ENCODE measurements at places on chromosomes 16 and 17. TPM values are rescaled to one million over a fixed set of nuclear protein-coding genes. Genes with fewer than 3 reads are reported as not detected.

TNFRSF17 gene
- not detected for total RNA-seq

- DNase-seq = no peak
Measured at GRCh38 chr17:14169287-14169686, 67.4 kb downstream of the CDRT15 start.

DNA sequence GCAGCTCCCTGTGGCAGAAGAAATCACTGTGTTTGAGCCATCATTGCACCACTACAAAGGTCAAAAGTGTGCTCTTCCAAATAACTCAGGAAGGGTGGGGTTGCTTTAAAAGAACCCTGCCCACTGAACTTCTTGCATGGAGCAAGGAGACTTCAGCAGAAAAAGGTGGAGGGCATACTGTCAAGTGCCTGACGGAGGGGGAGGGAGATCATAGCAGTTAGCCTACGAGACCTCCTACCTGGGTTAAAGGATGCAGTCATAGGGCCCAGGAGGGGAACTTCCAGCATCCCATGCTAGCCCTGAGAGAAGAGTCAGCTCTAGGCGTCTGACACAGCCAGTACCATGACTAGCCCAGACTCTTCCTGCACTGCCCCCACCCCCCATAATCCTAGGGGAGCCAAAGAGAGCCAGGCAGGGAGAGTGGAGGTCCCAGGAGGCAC is 45.3 kb upstream of the MSI2 start:
- DNase-seq = no peak

DNA sequence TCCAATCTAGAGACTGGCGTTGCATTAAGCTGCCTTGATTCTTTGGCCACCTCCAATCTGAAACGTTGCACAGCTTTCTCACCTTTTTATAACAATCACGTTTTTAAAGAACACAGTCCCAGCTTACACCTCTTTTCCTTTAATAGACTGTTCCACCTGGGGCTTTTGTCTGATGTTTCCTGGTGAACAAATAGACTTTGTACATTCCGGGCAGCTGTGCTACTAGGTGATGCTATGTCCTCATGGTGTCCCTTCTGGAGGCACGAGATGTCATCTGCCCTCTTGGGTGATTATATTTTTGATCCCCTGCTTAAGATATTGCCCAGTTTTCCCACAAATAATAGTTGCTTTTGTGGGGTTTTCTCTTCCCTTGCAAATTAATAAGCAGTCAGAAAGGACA is 225.5 kb downstream of the SOX9 start:
- DNase-seq = no peak

MYH13 gene
- total RNA-seq = not detected

DNA sequence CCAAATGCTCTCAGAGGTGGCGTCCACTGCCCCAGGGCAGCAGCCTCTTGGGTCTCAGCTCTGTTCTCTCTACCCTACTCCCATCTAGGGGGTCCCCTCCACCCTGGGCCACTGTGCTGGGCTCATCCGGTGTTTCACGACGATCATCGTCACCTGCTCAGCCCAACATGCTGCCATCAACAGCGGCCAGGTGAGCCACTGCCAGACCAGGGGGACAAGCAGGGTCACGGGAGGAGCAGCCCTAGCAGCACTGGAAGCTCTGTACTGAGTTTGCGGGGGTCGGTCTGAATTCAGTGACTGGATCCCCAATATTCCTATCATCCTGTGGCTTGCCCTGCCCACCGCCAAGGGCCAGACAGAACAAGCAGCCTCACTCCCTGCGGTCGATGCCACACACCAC is 16.0 kb downstream of the ALOX12B start:
- DNase-seq = no peak

DNA sequence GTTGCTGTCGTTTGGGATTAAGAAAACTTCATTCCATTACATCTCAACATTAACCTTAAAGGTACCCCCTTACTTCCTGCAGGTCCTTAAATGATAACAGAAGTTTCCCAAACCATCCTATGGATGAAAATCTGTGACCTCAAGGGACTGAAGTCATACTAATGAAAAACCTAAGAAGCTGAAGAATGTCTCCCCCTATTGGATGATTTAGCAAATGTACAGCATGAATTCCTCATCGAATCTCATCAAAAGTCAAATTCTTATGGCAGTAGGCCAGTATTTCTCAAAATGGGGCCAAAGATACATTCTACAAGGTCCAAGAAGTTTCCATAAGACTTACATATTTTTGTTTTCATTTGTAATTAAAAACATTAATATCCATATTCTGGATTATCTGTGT is 13.5 kb downstream of the SCO1 start:
- no peak for DNase-seq

KRT36 gene
- total RNA-seq = not detected

DNA sequence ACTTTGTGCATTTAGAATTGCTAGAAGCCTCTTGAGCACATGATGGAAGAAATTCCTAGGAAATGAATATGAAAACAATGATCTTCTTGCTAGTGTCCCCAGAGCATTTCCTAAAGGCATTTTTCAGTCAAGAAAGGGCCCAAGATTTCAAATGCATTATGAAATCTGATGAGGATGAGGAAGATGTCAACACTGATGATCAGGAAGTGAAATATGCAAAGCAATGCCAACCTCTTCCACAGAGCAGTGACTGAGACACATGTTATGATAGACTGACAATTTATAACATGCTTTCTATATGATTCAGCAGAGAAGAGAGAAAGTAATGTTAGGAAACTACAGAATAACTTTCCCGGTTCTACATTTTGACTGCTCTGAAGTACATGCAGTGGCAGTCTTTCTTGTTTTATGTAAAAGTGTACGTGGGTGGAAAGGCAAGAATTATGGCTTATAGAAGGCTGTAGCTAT is 859.1 kb upstream of the GOT2 start:
- no peak for DNase-seq

DNA sequence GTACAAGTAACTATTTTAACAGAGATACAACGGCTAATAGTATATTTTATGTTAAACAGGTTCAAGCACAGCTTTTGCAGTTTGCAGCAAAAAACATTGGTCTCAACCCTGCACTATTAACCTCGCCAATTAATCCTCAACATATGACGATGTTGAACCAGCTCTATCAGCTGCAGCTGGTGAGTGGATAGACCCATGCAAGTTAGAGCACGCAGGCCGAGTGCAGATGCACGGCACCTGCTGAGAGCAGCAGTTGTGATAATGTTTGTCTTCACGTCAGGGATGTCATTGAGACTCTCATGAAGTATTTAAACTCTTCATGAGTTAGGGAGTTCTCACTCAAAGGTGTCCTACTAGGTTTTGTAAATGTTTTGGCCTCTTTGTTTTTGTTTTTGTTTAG is 45.6 kb downstream of the TMC6 start:
- DNase-seq = no peak

GRCh38 chr17:83151442-83152226 is 72.2 kb downstream of the METRNL start:
- DNase-seq = no peak

DNA sequence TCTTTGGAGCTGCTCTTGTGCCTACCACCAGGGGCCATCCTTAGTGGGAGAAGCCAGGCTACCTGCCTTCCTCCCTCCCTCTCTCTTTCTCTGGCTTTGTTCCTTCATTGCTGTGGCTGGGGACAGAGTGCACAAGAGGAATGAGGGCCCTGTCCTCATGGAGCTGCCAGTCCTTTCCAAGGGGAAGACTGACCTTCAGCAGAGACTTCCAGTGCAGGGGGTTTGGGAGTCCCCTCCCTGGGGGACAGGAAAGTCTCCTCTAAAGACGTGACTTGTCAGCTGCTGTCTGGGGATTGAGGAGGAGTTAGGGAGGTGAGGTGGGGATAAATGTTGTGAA is 108.1 kb downstream of the CMIP start:
- no peak for DNase-seq

DNA sequence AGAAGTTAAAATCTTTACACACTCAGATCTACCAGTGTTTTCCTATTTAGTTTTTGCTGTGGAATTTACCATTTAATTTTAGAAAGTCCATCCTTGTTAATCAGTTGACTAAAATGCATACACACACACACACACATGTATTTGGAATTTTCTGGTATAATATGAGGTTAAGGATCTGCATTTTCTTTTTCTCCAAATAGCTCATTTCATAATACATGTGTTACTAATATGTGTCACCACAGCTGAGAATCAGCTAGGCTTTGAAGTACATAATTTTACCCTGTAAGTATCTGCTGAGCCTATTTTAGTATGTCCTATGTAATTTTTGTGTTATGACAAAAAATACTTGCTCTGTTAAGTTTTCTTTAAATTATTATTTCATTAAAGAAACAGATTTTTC is 143.2 kb downstream of the PHKB start:
- no peak for DNase-seq

- DNase-seq = no peak
Measured at GRCh38 chr17:72139212-72139611, 18.4 kb downstream of the SOX9 start.

IKZF3 gene
- 78.5 TPM for total RNA-seq

EVI2B gene
- 100 TPM for total RNA-seq

- no peak for DNase-seq
Measured at GRCh38 chr17:10757067-10757466, 27.2 kb upstream of the TMEM220 start.

DNA sequence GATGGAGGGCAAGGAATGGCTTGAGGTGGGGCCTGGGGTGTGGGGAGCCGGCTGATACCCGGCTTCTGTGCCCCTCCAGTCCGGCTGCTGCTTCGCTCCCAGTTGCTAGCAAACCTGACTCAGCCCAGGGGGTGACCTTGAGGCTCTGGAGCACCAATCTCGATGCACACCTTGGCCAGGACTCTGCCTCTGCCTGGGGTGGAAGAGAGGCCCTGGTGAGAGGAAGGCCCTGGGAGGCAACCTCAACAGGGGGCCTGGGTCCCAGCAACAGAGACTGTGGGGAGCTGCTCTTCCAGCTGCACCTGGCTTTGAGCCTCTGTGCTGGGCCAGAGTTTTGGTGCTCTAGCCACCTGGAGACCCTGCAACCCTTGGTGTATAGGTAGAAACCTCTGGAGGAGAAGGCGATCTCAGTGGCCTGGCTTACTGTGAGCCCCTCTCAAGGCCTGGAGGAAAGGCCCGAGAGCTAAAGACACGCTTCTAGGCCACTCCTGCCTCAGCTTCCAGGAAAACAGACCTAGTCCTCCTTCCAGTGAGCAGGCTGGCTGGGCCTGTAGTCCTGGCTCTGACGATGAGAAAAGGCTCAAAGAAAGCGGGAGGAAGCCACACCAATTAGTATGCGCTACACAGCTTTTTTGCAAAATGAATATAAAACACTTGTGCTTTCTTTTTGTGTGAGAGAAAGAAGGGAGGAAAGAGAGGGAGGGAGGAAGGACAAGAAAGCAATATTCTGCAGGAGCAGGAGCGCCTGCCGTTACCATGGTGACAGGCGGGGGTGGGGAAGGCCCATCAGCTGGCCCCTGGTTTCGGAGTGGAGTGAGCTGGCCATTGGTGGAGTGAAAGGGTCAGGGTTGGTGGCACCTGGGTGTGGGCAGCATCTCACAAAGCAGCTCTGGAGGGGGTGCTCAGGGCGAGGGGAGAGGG is 51.0 kb downstream of the VAC14 start:
- no peak for DNase-seq

Measured in activated naive CD8-positive, alpha-beta T cell treated with anti-CD3 and anti-CD28 coated beads, Interleukin-2, amount 10 ng/mL, durations not matched to agents 7 days and 5 days (primary cell).